ENCODE measurements at places on chromosomes 13 and 19.
A peak's percentile ranks its signal among the peaks of the same experiment; 100 is the strongest.

- peak; percentile 95 for DNase-seq
These were observed 1.0 kb downstream of the REX1BD start for GRCh38 chr19:18589380-18590272.

DNA sequence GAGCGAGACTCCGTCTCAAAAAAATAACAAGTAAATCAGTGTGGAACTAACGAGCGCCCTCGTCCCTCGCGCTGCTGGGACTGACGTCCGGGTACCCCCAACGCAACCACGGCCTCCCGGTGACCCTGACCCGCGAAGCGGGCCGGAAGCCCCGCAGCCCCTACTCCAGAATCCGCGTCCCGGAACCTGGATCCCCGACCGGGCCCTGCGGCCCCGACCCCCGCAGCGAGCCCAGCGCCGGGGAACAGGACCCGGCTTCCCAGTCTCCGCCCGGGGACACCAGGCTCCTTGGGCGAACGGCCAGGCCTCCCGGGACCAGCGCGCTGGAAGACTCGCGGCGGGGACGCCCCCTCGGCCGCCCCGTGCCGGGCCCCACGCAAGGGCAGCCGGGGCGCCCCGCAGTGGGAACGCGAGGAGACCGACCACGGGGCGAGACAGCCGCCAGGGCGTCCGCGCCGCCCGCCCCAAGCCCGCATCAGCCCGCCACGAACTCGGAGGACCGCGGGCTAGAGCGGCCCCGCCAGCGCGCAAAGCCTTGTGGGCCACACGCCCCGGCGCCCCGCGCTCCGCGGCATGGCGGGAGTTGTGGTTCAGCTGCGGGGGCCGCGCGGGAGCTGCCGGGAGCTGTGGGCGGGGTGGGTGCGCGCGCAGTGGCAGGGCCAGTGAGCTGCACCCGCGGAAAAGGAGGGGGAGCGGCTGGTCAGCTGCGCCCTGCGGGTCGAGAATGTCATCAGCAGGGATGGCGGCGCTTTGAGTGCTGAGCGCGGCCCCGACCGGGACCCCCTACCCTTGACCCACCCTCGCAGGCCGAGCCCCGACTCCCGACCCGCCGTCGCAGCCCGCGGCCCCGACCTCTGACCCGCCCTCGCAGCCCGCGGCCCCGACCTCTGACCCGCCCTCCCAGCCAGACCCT, 7.5 kb upstream of the MADCAM1 start:
- peak; percentile 97 for DNase-seq

GRCh38 chr13:23365652-23366051, 67.8 kb downstream of the SACS start:
- no peak for DNase-seq

GRCh38 chr13:36288794-36289391, 8.7 kb downstream of the CCDC169 start:
- no peak for DNase-seq

DNA sequence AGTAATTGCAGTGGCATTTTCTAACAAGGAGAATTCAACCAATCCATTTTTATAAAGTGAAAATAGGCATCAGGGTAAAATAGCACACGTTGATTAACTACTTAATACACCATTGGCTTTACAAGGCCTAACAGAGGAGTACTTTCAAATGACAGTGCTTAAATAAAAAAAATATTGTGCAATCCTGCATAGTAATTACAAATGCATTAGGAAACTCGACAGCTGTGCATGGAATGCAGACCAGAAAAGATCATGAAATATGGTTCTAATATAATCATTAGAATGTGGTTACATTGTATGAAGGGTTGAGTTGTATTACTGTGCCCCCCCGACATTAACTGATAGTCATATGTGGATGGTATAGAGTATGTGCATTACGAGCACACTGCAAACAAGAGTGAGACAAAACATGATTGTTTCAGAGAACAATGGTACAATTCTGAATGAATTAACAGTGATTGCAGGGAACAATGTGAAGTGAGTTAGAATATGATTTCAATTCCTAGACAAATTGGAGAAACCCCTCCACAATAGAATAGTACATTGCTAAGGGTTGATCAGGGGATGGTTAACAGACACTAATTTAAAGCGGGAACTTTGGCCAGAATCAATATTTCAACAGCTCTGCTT, 270.6 kb downstream of the GPC5 start:
- no peak for DNase-seq

DNA sequence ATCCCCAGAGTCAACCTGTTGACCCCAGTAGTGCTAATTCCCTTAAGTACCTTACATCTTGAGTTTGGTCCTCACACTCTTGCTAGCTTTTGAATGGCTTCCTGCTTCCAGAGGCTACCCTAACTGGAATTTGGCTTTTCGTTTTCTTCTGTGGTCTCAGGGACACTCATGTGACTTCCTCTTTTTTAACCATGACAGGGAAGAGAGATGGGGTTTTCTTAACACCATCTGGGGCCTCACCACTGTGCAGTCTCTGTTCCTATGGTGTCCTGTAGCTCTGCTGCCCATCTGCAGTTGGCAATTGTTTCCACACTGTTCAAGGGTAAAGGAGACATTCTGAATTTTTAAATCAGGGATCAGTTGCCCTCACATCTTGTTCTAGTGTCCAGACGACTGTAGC, 66.7 kb downstream of the SLC10A2 start:
- no peak for DNase-seq

- DNase-seq = no peak
These were observed 119.5 kb downstream of the FLT1 start for GRCh38 chr13:28375250-28375930.

- DNase-seq = no peak
These were observed 4.3 kb downstream of the ELL start for GRCh38 chr19:18517606-18518005.

- no peak for DNase-seq
These were observed 52.1 kb downstream of the ZNRF4 start for GRCh38 chr19:5507065-5507909.

GRCh38 chr13:36862002-36862685, 43.1 kb downstream of the RFXAP start:
- no peak for DNase-seq

GRCh38 chr19:11005521-11005920, 44.7 kb downstream of the SMARCA4 start:
- DNase-seq = no peak

- peak; percentile 67 for DNase-seq
These were observed at the start of gene ZNF132 for GRCh38 chr19:58439576-58440554. Gene ZNF132 (minus strand): TSS chr19:58440153. CDS start chr19:58439821, 332 bp downstream.

GRCh38 chr19:33397536-33398360, 24.2 kb downstream of the CEBPG start:
- DNase-seq = peak; percentile 80

DNA sequence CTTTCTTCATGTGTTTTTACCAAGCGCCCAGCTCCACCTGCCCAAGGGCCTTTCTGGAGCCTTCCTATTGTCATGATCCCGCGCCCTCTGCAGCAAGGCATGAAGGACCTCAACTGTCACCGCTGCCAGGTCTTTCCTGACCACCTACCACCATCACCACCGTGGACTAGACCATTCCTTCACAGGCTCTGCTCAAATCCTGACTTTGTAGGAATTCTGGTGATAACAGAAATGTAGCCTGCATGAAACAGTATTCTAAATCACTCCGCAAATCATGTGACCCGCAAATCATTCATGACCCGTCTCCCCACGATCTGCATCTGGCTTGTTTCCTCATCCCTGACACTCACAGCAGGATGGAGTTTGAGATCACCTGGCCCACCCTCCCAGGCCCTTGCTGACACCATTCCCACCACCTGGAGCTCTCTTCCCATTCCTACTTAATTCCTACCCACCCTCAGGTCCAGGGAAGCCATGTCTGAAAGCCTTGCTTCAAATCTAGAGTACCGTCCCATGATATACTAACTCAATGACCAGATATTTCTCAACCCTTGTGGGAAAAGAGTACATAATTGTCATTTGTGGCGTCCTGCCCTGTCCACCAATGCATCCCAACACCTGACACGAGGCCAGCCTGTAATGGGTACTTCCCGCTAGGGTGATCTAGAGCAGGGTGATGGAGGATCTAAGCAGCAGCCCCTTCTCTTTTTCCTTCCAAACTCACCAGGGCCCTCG, 1.3 kb downstream of the UBE2S start:
- peak; percentile 39 for DNase-seq

All from endodermal cell (in vitro differentiated cells).